Fibroblast of skin of scalp (primary cell): ENCODE measurements at places on chromosomes 3 and 15.
A peak's percentile ranks its signal among the peaks of the same experiment; 100 is the strongest.

DNA sequence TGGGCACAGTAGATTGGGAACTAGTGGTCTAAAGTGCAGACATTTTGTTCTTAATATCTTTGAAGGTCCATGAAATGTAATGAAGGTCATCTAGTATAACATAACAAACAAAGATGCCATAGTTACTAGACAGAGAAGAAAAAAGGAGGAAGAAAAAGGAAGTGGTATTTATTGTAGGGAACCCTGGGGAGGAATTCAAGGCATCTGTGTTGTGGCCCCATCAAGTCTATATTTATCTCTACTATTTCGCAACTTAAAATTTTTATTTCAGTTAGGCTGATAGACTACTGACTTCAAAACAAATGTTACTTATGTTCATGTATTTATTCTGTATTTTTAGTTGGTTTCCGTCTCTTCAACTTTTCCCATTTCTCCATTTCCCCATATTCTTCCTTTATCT lies 48.9 kb upstream of the ZDHHC23 start:
- peak; percentile 63 for DNase-seq

DNA sequence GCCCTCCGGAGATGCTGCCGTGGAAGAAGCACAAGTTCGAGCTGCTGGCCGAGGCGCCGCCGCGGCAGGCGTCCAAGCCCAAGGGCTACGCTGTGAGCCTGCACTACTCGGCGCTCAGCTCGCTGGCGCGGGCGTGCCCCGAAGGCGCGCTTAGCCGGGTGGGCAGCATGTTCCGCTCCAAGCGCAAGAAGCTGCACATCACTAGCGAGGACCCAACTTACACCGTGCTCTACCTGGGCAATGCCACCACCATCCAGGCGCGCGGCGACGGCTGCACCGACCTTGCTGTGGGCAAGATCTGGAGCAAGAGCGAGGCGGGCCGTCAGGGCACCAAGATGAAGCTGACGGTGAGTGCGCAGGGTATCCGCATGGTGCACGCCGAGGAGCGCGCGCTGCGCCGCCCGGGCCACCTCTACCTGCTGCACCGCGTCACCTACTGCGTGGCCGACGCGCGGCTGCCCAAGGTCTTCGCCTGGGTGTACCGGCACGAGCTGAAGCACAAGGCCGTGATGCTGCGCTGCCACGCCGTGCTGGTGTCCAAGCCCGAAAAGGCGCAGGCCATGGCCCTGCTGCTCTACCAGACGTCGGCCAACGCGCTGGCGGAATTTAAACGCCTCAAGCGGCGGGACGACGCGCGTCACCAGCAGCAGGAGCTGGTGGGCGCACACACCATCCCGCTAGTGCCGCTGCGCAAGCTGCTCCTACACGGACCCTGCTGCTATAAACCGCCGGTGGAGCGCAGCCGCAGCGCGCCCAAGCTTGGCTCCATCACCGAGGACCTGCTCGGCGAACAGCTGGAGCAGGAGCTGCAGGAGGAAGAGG lies 1.3 kb downstream of the FAM43A start:
- peak; percentile 43 for DNase-seq

DNA sequence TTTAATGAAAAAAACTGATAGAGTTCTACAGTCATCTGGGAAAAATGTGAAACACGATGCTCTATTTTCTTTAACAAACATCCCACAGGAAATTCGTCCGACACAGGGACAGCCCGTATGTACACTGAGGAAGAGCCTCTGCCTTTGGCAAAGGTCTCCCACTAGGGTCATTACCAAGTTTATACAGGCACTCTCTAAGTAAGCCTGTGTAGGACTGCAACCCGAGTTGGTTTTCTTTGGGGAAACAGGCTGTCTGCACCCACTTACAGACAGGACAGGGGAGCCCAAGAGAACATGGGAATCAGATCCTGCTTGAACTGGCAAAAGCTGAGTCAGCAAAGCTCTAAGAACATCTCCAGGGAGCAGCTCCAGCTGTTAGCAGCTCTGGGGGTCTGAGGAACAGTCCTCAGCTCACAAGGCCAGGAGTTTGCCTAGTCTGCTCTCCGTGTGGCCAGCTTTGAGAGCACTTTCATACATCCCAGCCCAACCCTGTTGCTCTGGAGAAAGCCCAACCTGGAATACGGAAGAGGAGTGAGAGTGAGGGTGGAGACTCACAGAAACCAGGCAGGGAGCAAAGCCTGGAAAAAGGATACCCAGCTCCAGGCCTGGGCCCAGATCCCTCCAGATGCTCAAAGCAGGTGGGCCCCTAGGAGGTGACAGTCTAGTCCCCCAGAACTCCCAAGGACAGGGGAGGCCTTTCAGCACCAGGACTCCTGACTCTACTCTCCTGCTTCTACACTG lies 1.9 kb downstream of the TBC1D2B start:
- peak; percentile 94 for DNase-seq

DNA sequence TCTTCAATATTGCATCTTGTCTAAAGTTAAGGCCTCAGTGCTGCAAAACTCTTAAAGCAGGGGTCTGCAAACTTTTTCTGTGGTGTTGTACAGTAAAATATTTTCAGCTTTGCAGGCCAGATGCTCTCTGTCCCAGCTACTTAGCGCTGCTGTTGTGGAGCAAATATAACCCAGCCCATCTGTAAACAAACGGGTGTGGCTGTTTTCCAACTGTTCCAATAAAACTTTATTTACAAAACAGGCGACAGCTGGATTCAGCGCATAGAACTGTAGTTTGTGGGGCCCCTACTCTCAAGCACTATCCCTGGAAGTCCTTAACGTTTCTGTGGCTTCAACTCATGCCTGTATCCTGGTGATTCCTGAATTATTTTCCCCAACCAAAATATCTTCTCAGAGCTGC lies 365.0 kb downstream of the FOXP1 start:
- no peak for DNase-seq

GRCh38 chr3:9870978-9871377 lies 9.1 kb downstream of the CIDEC start:
- peak; percentile 75 for DNase-seq

DNA sequence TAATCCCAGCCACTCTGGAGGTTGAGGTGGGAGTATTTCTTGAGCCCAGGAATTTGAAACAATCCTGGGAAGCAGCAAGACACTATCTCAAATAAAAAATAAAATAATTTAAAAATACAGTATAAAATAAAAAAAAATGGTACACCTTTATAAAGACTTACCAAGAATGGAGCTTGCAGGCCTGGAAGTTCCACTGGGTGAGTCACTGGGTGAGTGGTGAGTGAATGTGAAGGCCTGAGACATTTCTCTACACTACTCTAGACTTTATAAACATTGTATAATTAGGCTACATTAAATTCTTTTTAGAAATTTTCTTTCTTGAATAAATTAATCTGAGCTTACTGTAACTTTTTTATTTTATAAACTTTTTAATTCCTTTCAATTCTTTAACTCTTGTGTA lies 609.1 kb upstream of the BCHE start:
- DNase-seq, result peak; percentile 56

GRCh38 chr15:41919201-41919820 lies 25.5 kb upstream of the SPTBN5 start:
- DNase-seq, result no peak

GRCh38 chr3:3800685-3801493 lies 1.7 kb downstream of the LRRN1 start:
- DNase-seq, result no peak

DNA sequence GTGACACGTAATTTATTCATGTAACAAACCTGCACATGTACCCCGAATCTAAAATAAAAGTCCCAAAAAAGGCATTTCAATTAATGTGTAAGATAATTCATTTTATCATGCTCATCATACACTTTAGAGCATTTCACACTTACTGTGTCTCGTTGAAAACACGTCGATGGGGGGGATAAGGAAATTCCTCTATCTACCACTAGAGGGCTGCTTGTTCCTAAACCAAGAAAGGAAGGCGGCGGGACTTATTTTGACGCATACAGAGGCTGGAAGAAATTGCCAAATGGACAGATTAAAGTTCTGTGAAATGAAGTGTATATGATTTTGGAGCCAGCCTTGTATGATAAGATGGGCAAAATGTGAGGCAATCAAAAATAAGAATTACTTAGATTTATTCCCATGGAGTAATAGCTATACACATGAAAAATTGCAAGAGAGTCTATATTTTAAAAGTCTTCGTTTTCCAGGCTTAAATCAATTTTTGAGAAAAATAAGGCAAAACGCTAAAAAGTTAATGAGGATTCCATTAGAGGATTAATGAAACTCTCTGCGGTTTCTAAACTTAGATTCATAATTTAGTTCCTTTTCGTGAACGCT lies 346.8 kb downstream of the CNTN3 start:
- DNase-seq, result peak; percentile 65

GRCh38 chr3:188060840-188061544 lies 93.0 kb upstream of the LPP start:
- DNase-seq, result peak; percentile 46

GRCh38 chr15:43771816-43772215 lies 5.0 kb downstream of the ELL3 start:
- no peak for DNase-seq

GRCh38 chr3:38610436-38610835 lies 39.1 kb downstream of the SCN5A start:
- no peak for DNase-seq

DNA sequence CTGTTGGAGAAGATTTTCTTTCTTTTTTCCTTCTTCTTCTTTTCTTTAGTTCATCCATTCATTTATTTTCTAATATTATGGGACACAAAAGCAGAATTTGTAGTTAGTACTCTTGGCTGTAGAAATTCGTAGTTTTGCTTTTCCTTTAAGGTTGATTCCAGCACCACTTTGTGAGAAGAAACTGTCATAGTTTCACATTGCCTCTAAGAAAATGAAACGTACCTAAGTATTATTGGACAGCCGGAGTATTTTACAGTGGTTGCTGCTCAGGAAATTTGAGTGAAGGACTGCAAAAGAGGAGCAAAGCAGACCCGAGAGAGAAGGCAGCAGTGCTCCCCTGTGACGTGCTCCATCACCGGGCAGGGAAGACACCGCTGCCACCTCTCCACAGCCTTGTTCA lies 48.1 kb downstream of the PLCL2 start:
- DNase-seq, result no peak

DNA sequence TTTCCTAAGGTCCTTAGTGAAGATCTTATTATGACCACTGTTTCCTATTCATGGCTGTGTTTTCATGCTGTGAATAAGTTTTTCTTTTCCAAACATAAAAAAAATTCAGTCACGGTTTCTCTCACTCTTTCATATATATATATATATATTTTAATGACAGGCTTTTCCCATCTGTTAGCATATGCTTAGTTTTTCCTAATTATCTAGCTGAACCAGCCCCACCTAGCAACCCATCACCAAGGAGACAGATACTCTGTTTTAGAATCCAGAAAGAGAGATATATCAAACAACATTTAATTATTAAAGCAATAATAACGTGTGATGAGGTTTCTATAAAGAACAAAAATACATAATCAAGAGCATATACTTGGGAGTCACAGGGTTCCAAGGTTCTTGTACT lies 58.3 kb downstream of the TMCC1 start:
- no peak for DNase-seq

DNA sequence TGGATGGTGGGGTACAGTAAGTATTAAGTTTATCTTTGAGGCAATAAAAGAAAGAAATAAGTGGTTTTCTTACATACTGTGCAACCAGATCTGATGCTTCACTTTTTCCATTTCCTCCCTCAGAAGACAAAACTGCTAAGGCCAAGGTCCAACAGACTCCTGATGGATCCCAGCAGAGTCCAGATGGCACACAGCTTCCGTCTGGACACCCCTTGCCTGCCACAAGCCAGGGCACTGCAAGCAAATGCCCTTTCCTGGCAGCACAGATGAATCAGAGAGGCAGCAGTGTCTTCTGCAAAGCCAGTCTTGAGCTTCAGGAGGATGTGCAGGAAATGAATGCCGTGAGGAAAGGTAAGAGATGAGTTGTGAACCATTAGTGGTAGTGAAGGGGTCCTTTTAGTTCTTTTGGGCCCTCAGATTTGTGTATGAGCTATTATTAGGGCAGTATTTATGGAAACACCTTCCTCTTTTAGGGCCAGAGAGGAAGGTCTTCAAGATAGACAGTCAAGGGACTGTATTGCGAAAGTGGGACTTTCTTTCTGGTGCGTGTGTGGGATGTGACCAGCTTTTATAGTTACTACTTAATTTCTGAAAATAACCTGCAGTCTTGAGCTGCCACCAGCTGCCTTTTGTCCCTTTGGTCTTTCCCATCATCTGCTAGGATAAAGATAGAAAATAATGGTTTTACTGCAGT lies 4.6 kb downstream of the ALAS1 start:
- no peak for DNase-seq

- no peak for DNase-seq
These were observed 138.1 kb upstream of the RAP2B start for GRCh38 chr3:153023896-153024295.

- peak; percentile 49 for DNase-seq
These were observed 35.4 kb downstream of the GYG1 start for GRCh38 chr3:149026718-149027117.

DNA sequence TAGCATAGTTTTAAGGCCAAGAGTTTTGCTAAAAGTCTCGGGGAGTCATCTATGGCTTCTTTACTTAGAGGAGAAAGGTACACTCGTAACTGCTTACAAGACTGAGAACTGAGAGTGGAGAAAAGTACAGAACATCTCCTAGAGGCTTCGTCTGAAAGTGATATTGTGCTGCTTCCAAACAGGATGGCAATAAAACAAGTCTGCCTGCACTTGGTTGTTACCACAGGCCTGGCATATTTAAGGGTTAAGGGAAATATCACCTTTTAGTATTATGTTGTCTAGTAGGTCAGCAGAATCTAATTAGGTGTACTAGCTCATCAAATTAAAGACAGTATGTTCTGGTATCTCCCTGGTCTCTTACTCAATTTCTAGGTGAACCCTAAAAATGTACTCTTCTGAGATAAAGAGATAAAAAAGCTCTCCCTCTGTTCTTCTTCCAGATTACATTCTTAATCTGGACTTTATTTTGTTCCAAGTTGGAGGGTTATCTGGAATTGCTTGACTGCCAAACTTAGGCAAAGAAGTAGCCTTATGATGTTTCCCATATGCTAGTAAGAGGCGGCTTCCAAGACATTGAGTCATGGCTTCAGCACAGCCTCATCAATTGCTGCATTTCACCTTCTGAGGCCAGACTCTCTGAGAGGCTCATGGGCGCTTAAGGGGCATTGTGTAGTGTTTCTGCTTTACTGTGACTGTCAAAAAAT lies 181.3 kb downstream of the LSAMP start:
- DNase-seq, result peak; percentile 66

- peak; percentile 71 for DNase-seq
These were observed 25.3 kb downstream of the CMSS1 start for GRCh38 chr3:99842826-99843589.

DNA sequence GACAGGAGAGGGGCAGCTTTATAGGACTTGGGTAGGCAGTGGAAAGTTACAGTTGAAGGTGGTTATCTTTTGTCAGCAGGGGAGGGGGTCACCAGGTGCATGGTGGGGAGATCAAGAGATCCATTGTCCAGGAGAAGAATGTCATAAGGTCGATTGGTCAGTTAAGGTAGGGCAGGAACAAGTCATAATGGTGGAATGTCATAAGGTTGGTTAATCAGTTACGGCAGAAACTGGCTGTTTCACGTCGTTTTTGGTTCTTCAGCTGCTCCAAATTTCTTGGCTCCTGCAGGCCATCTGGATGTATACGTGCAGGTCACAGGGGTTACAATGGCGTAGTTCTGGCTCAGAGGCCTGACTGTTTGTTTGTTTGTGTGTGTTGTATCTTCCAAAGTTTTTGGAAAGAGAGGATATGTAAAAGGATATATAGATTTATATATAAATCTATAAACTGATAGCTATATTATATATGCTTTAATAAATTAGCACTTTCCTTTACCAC lies 565.1 kb downstream of the ZNF385D start:
- DNase-seq, result no peak

- DNase-seq, result peak; percentile 36
These were observed 28.0 kb upstream of the ATG7 start for GRCh38 chr3:11244121-11244677.
